Fibroblast of lung (primary cell): ENCODE measurements at places on chromosomes 12 and 14. TPM values are rescaled to one million over a fixed set of nuclear protein-coding genes. Genes with fewer than 3 reads are reported as not detected.

The BICD1 gene
- 10.0 and 12.4 TPM in 2 replicates for total RNA-seq

The RNASE3 gene
- total RNA-seq, result not detected in 2 replicates

The MARK3 gene
- total RNA-seq, result 93.7 and 119 TPM in 2 replicates

The SPTLC2 gene
- total RNA-seq, result 16.9 and 22.8 TPM in 2 replicates

The PXN gene
- total RNA-seq, result 9.2 and 21.5 TPM in 2 replicates

The PLA2G1B gene
- 0.51 TPM in 1 of 2 replicates, not detected in the other for total RNA-seq

The TEX52 gene
- total RNA-seq, result not detected in 2 replicates

The SMCO2 gene
- 0.26 TPM in 1 of 2 replicates, not detected in the other for total RNA-seq

The SERPINA10 gene
- total RNA-seq, result not detected in 2 replicates

The PRB3 gene
- not detected in 2 replicates for total RNA-seq

The STXBP6 gene
- total RNA-seq, result 4.5 and 7.7 TPM in 2 replicates

- no peaks in the 10 kb centered on the region for H3K36me3 ChIP-seq
- H3K4me1 ChIP-seq, result no peaks in the 10 kb centered on the region
- no peak for DNase-seq
- no peaks in the 10 kb centered on the region for H3K27me3 ChIP-seq
- H3K27ac ChIP-seq, result no peak overlapping the region
- no peak overlapping the region for H3K4me3 ChIP-seq
These were observed 161.9 kb upstream of the WSCD2 start for GRCh38 chr12:107967170-107967569.

DNA sequence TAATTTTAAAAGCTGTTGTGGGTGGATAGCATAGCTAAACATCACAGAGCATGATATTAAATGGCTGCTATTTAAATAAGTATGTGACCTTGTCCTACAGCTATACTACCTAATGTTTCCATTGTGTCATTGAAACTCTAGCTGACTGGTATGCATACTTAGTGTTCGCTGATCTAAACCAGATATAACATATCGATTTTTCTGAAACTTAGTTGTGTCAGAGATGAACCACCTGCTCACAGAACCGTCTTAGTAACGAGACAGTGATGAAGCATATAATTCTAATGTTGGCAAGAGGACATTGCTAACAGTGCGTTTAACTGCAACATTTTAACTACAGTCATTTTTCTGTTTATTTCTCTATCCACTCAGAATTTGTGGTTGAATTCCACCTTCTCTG is 36.1 kb upstream of the NUAK1 start:
- peak; percentile 39 for DNase-seq

- H3K4me1 ChIP-seq, result peaks cover 28% of the 10 kb centered on the region
- H3K4me3 ChIP-seq, result no peak overlapping the region
- H3K27ac ChIP-seq, result peak overlapping the region; percentile 27
- H3K27me3 ChIP-seq, result no peaks in the 10 kb centered on the region
- DNase-seq, result no peak
These were observed 221.1 kb upstream of the RGS6 start for GRCh38 chr14:71711125-71711524.

GRCh38 chr12:127886827-127887226 is 380.1 kb upstream of the TMEM132C start:
- no peak overlapping the region for H3K27ac ChIP-seq
- H3K4me3 ChIP-seq, result no peak overlapping the region
- no peaks in the 10 kb centered on the region for H3K4me1 ChIP-seq
- no peaks in the 10 kb centered on the region for H3K27me3 ChIP-seq

DNA sequence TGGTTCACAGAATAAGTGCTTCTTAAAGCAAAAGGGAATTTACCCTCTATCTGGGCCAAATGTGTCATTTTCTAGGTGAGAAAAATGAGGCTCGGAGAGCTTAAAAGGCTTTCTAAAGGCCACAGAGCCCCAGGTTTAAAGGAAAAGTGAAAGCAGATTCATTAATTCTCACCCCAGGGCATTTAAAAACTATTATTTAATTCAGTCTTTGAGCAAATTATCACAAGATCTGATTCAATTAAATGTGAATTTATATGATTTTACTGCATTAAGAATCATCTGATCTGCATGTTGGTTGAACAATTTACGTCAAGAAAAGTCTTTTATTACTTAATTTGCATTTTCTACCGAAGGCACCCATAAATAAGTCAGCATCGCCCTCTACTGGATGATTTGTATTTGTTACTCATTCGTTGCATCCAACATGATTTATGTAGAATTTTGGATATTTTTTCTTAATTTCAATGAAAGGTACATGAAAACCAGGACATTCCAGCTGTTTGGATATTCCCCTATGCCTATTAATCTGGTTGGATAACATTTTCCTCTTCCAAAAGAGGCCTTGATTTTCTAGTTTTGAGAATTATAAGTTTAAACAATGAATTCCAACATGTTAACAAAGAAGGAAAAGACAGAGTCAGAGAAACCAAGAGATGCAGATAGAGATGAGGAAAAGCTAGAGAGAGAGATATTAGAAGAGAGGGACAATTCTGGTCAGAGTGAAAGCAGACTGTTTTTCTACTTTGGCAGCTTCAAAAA is 19.1 kb upstream of the DHRS7 start:
- peak; percentile 56 for DNase-seq
- no peaks in the 10 kb centered on the region for H3K36me3 ChIP-seq
- peaks cover 2% of the 10 kb centered on the region for H3K4me1 ChIP-seq
- H3K27me3 ChIP-seq, result no peaks in the 10 kb centered on the region
- H3K4me3 ChIP-seq, result peak overlapping the region; percentile 31

GRCh38 chr12:62701492-62701891 is 233.5 kb downstream of the PPM1H start:
- DNase-seq, result no peak
- H3K27me3 ChIP-seq, result no peaks in the 10 kb centered on the region
- H3K27ac ChIP-seq, result peak overlapping the region; percentile 71

- H3K4me3 ChIP-seq, result no peak overlapping the region
- DNase-seq, result peak; percentile 92
- H3K4me1 ChIP-seq, result peaks cover 40% of the 10 kb centered on the region
- H3K27ac ChIP-seq, result peak overlapping the region; percentile 73
- no peaks in the 10 kb centered on the region for H3K27me3 ChIP-seq
- no peaks in the 10 kb centered on the region for H3K36me3 ChIP-seq
These were observed 210.0 kb downstream of the PPM1H start for GRCh38 chr12:62724947-62725451.

- DNase-seq, result peak; percentile 99
- no peaks in the 10 kb centered on the region for H3K36me3 ChIP-seq
- H3K4me1 ChIP-seq, result no peaks in the 10 kb centered on the region
These were observed 353.4 kb downstream of the KCNH5 start for GRCh38 chr14:62691647-62692489.

- H3K27me3 ChIP-seq, result no peaks in the 10 kb centered on the region
- peak within 1 kb of the TSS; percentile 75 for H3K27ac ChIP-seq
- peak within 1 kb of the TSS; percentile 72 for H3K4me3 ChIP-seq
- H3K36me3 ChIP-seq, result peaks cover 3% of the 10 kb centered on the region
- H3K4me1 ChIP-seq, result no peaks in the 10 kb centered on the region
These were observed at the start of gene RFC5 for GRCh38 chr12:118016424-118017264. Gene RFC5, plus strand, starts transcription at chr12:118016703. Its CDS starts 125 bp downstream, at chr12:118016828.

DNA sequence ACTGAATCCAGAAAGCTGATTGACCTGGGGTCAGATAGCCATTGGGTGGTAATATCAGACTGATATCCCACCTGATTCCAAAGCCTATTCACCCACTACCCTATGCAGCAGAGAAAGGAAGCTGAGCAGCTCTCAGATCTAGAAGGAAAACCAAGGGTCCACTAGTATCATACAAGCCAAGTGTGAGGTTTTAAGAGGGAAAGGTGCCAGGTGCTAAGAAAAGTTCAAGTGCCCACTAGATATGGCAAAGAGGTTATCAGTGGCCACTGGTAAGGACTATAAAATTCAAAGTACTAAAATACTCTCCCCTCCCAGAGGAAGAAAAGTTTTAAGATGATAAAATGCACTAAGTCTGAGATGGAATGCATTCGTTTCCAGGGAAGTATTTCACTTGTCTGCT is 85.6 kb downstream of the PPM1H start:
- no peaks in the 10 kb centered on the region for H3K36me3 ChIP-seq
- no peaks in the 10 kb centered on the region for H3K27me3 ChIP-seq
- no peak overlapping the region for H3K27ac ChIP-seq

- no peak overlapping the region for H3K27ac ChIP-seq
- no peaks in the 10 kb centered on the region for H3K4me1 ChIP-seq
- H3K27me3 ChIP-seq, result no peaks in the 10 kb centered on the region
- DNase-seq, result peak; percentile 29
These were observed 160.4 kb downstream of the TBX5 start for GRCh38 chr12:114245555-114245954.

DNA sequence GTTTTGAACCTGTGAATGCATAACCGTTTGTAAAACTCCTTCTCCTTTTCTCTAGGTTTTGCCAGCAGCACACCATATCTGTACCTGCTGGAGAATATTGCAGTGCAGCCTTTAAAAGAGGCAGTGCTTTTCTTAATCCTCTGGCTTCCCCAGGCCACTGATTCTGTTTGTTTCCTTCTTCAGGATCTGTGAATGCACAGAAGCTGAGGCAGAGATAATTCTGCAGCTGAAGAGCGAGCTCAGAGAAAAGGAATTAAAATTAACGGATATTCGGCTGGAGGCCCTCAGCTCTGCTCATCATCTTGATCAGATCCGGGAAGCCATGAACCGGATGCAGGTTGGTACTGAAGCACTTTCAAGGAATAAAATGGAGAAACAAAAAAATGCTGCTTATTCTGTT is 348.7 kb downstream of the NAV3 start:
- H3K4me1 ChIP-seq, result peaks cover 4% of the 10 kb centered on the region
- no peak overlapping the region for H3K27ac ChIP-seq
- no peaks in the 10 kb centered on the region for H3K27me3 ChIP-seq
- DNase-seq, result no peak
- no peak overlapping the region for H3K4me3 ChIP-seq

GRCh38 chr12:103901518-103902173 is 28.6 kb upstream of the HSP90B1 start:
- H3K36me3 ChIP-seq, result no peaks in the 10 kb centered on the region
- H3K27me3 ChIP-seq, result peaks cover 11% of the 10 kb centered on the region
- no peaks in the 10 kb centered on the region for H3K4me1 ChIP-seq

DNA sequence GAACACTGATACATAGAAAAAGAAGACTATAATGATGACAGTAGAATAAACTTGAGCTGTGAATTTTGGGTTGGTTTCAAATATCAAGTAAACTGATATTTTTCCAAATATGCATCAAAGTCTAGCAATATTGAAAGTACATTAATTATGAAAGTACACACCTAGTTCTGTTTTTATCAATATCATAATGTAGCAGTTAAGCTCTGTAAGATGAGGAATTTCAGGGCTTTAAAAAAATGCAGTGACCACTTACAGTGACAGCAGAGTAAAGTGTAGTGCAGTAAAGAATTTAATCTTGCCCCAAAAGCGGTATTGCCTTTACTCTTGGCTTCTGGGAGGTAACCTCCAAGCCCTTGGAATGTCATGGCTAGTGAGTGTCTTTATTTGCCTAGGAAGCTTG is 102.9 kb upstream of the ABCD2 start:
- no peaks in the 10 kb centered on the region for H3K4me1 ChIP-seq
- no peak overlapping the region for H3K27ac ChIP-seq
- no peak for DNase-seq

DNA sequence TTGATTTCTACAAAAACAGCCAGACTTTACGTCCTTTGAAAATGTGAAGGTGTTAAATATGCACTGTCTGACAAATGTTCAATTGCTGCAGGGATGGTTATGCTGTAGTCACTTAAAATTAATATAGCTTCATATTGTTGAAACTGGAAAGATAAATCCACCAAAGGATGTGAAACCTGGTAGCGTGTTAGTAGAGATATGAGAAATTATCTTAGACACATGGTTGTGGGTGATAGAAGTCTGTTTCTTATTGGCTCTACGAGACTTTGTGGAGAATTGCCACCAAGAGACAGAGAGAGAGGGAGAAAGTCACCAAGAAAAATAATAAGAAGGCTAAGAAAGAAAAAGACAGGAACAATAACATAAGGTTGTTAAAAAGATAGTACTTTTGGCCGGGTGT is 2.6 kb upstream of the CAPRIN2 start:
- no peak overlapping the region for H3K27ac ChIP-seq
- peaks cover 6% of the 10 kb centered on the region for H3K4me1 ChIP-seq
- no peak for DNase-seq
- no peak overlapping the region for H3K4me3 ChIP-seq
- no peaks in the 10 kb centered on the region for H3K36me3 ChIP-seq
- no peaks in the 10 kb centered on the region for H3K27me3 ChIP-seq

GRCh38 chr12:64735442-64735841 is 23.8 kb downstream of the GNS start:
- no peak overlapping the region for H3K4me3 ChIP-seq
- H3K36me3 ChIP-seq, result peaks cover 1% of the 10 kb centered on the region
- H3K27ac ChIP-seq, result no peak overlapping the region

DNA sequence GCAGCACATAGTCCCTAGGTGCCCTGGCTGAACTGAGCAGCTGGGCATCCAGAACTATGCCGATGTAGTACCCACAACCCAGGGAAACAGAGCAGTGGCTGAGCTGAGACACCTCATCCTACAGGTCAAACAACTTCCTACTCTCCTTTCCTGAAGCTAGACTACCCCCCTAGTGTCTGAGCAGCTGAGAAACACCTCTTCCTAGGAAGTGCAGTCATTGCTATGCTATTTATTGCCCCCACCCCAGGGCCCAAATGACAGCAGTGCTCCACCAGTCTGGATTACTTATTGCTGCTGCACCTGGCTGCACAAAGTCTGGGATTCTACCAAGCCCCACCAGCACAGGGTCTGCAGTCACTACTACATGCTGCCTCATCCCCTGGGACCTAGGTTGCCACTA is 16.7 kb upstream of the GARIN2 start:
- DNase-seq, result no peak
- H3K27me3 ChIP-seq, result no peaks in the 10 kb centered on the region
- no peak overlapping the region for H3K4me3 ChIP-seq
- H3K4me1 ChIP-seq, result no peaks in the 10 kb centered on the region

DNA sequence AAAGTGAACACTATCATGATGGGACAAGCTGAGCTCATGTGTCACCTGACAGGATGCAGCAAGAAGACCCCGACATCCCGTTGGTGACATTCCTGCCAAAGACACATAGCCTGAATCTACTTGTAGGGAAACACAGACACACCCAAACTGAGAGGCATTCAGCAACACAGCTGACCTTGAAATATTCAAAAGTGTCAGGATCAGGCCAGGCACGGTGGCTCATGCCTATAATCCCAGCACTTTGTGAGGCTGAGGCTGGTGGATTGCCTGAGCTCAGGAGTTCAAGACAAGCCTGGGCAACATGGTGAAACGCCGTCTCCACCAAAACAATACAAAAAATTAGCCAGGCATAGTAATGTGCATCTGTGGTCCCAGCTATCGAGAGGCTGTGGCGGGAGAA is 232.0 kb upstream of the PLXNC1 start:
- H3K36me3 ChIP-seq, result no peaks in the 10 kb centered on the region
- H3K4me1 ChIP-seq, result peaks cover 13% of the 10 kb centered on the region
- H3K4me3 ChIP-seq, result no peak overlapping the region
- DNase-seq, result no peak

DNA sequence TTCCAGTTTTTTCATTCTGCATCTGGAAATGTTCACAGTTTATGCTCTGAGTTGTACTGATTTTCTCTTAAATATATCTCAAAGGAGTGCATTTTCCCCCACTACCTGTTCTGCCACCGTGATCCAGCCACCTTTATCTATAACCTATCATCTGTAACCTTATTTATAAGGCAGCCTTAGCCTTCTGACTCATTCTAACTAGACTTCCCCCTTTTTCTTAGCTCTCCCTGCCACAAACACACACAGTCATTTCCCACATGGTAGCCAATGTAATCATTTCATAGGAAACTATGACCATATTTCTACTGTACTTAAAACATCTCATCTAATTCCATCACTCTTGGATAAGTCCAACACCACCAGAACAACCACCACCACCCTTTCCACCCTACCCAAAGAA is 10.8 kb upstream of the GYS2 start:
- no peaks in the 10 kb centered on the region for H3K36me3 ChIP-seq
- DNase-seq, result peak; percentile 0
- no peaks in the 10 kb centered on the region for H3K4me1 ChIP-seq
- no peaks in the 10 kb centered on the region for H3K27me3 ChIP-seq
- no peak overlapping the region for H3K4me3 ChIP-seq

- no peaks in the 10 kb centered on the region for H3K27me3 ChIP-seq
- H3K4me1 ChIP-seq, result peaks cover 2% of the 10 kb centered on the region
- no peaks in the 10 kb centered on the region for H3K36me3 ChIP-seq
- DNase-seq, result peak; percentile 89
- H3K4me3 ChIP-seq, result no peak overlapping the region
These were observed 85.4 kb downstream of the PTCSC3 start for GRCh38 chr14:36091096-36091495.
